Type B pancreatic cell (in vitro differentiated cells): ENCODE measurements at places on chromosomes 6 and 20.

DNA sequence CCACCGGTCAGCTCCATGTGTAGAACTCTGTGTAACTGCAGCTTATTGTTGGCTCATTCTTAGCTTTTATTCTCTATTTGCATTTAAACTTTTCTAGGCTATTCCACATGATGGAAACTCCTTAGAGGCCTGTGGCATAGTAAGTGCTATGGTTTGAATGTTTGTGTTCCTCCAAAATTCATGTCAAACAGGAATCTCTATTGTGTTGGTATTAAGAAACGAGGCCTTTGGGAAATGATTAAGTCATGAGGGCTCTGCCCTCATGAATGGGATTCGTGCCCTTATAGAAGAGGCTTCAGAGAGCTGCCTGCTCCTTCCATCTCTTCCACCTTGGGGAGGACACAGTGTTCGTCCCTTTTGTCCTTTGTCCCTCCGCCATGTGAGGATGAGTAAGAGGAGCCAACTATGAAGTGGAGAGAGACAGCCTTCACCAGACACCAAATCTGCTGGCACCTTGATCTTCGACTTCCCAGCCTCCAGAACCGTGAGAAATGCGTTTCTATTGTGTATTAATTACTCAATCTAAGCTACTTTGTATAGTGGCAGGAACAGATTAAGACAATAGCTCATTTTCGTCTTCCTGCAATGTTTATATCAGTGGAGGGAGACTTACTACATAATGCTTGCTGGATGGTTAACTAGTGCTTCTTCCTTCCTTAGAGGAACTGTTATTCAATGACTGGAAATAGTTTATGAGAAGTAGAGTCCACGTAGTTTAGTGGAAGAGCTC is 361.1 kb downstream of the FARS2 start:
- no peak for DNase-seq

- DNase-seq = no peak
Observed at GRCh38 chr6:116411284-116411623, 40.5 kb downstream of the DSE start.

DNA sequence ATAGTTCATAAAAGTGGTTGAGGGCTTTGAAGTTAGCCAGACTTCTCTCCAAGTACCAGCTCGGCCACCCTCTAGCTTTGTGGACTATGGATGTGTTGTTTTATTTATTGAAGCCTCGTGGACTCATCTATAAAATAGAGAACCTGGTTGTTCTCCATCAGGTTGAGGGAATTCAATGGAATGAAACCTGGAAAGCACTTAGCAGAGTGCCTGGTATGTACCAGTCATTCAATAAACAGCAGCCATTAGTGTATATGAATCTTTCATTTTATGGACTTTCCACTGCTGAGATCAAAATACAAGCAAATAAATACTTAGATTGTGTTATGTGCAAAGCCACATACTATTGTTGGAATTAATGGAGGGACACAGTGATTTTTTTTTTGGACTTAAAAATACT is 206.8 kb downstream of the SOX4 start:
- no peak for DNase-seq

- DNase-seq = no peak
Observed at GRCh38 chr6:22788038-22788437, 218.7 kb downstream of the HDGFL1 start.

DNA sequence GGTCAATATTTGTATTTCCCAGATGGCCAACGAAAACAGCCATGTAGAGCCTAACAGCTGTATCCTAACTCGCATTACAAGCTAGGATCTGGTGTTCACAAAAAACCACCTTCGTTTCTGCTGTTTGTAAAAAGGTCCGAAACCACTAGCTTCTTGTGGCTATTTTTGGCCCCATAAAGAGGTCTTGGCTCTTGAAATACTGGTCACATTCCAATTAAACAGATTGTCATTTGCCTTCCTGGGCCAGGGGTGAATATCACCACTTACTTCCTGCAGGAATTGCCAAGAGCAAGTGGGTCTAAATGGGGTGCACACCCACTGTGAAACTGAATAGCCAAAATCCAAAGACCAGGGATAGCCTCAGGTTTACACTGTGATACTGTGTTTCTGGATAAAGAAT is 48.2 kb downstream of the TSHZ2 start:
- no peak for DNase-seq
